ENCODE measurements at places on chromosomes 13 and 19.

DNA sequence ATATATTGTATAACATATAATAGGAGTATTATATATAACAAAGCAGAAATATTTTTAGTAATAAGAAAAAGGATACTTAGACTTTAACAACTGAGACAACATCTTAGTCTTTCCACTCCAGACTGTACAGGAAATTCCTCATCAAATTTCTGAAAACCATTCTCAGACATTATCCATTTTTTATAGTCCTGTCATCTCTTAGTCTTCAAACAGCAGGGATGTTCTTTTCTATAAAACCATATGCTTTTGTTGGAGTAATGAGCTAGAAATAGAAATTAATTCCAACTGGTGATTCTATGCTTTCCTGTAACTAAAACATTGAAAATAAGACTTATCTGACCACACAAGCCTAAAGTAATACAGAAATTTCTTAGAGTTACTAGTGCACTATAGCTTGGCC lies 82.2 kb upstream of the CSNK1A1L start:
- DNase-seq: no peak

GRCh38 chr19:4847190-4847973 lies 15.9 kb upstream of the TICAM1 start:
- no peak for DNase-seq

- DNase-seq: no peak
Observed at GRCh38 chr19:29588095-29588494, 18.0 kb upstream of the POP4 start.

- DNase-seq: peak; percentile 73
Observed at GRCh38 chr19:34220472-34221063, 33.8 kb upstream of the GARRE1 start.

GRCh38 chr13:27398360-27398759 lies 26.1 kb upstream of the GTF3A start:
- no peak for DNase-seq

- no peak for DNase-seq
Observed at GRCh38 chr13:99215184-99215830, 14.7 kb downstream of the UBAC2 start.

DNA sequence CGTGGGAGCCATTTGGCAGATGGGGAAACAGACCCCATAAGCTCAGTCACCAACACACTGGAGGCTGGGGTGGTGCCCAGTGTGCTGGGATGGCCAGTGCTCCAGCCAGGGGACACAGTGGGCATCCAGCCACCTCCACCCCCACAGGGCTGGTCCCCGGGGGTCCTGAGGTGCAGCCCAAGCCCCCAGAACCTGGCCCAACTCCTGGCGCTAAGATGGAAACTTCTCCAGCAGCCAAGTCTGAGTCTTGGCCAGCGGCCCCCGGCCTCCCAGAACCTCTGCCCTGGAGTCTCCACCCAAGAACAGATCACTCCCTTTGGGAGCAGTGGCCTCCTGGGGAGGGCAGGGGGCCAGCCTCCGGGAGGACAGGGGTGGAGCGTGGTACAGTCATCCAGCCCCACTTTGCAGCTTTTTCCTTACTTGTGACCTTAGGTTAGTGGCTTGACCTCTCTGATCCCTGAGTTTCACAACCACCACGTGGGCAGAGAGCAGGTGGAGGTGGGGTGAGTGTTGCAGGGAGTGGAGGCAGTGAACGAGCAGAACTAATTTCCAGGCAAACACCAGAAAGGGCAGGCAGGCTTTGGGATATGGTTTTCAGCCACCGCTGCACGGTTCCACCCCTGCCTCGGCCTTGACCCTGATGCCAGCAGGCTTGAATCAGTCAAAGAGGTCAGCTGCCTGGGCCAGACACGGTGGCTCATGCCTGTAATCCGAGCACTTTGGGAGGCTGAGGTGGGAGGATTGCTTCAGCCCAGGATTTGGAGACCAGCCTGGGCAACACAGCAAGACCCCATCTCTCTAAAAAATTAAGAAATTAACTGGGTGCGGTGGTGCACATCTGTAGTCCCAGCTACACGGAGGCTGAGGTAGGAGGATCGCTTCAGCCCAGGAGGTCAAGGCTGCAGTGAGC lies 4.3 kb upstream of the NRTN start:
- no peak for DNase-seq

GRCh38 chr19:35116072-35116801 lies 614 bp downstream of the FXYD3 start:
- no peak for DNase-seq

DNA sequence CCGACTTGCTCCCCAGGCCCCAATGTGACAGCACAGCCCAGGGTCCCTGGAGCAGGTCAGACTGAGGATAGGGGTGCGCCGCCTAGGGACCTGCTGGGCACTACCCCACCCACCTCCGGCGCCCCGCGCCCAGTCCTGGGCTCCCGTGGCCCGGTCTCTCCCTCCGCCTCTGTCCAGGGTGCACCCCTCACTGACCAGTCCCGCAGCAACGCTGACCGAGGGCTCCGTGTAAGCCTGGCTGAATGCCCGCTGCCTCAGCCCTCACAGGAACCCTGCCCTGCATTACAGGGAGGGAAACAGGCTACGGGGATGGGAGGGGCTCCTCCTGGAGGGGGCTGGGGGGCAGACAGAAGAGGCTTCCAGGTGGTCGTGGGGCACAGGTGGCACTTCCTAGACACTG lies 31.7 kb downstream of the GPX4 start:
- DNase-seq: no peak

DNA sequence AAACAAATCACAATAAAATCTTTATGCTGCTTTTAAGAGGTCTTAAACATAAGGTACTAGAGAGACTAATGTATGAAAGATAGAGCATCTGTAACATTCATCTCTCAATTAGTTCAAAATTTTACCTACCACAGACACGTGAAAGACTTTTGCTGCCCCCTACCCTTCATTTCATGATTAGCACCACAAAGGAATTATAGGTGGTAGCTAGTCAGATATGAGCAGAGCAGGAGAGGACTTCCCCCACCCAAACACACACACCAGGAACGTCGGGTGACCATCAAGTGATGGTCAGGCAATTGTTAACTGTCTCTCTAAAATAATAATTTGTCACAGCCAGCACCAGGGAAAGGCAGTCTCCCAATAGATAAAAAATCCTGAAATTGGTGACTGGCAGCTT lies 1531.7 kb upstream of the SPRY2 start:
- DNase-seq: no peak

DNA sequence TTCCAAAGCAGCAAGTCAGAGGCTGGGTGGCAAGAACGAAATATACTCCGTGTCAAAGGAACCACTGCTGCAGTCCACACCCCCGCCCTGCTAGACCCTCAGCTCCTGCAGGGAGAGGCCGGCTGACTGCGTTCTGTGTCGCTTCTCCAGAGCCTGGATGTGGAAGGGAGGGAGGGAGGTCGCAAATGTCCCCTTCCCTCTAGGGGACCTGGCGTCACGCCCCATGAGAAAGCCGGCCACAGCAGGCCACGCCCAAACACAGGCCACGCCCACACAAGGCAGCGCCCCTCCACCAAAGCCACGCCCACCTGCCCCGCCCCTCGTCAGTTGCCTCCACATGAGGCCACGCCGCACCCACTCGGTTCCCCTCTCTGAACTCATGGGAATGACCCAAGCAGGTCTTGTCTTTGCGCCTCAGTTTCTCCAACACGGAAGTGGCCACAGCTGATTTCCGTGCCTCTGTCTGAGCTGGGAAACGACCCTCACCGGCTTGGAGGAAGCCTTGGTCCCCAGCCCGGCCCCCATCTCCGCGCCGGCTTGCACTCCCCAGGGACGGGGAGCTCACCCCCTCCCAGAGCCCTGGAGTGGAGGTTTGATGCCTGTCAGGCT lies 38.4 kb upstream of the TCF3 start:
- DNase-seq: no peak

- no peak for DNase-seq
Observed at GRCh38 chr19:29315556-29316190, 102.7 kb upstream of the UQCRFS1 start.

DNA sequence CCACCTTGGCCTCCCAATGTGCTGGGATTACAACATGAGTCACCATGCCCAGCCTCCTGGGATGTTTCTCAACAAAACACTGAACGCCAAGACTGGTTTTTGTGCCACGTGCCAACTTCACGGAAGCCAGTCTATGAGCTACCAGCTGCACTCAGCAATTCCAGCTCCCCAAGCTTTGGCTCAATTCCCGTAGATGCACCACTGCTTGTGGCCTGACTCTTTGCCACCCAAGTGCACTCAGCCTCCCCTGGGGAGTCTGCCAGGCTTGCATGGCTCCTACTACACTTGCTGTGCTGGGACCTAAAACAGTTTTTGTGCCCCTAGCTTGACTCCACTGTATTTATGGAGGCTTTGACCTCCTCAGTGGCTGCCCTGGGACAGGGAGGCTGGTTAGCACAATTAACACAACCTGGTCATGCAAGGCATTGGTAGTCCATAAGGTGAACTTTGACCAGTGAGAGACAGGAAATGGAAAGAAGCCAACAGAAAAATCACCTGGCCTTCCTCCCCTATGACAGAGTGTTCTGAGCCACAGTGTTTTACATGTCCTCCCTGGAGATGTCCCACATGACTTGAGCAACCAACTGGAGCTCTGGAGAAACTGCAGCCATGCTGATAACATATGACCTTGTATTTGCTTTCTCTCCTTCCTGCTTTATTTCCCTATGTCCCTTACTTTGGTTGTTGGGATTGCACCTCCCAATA lies 1173.1 kb downstream of the UQCRFS1 start:
- DNase-seq: no peak

GRCh38 chr13:32415019-32415418 lies 12.9 kb downstream of the N4BP2L1 start:
- DNase-seq: no peak

GRCh38 chr13:46529216-46529919 lies 23.6 kb upstream of the LRCH1 start:
- DNase-seq: no peak

GRCh38 chr19:6413291-6413690 lies 11.3 kb downstream of the KHSRP start:
- no peak for DNase-seq

DNA sequence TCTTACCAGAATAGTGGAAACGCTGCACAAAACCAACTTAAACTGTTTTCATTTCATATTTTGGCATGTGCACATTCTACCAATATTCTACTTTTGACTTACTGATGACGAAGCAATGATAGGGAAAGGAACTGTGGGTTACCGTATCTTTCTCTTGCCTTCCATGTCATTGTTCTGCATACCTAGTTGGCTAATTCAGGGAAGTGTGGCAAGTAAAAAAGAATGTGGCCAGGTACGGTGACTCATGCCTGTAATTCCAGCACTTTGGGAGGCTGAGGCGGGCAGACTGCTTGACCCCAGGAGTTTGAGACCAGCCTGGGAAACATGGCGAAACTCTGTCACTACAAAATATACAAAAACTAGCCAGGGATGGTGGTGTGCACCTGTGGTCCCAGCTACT lies 108.2 kb downstream of the SIPA1L3 start:
- no peak for DNase-seq

- no peak for DNase-seq
Observed at GRCh38 chr19:33988601-33989000, 183.7 kb upstream of the LSM14A start.

GRCh38 chr13:105442949-105443699 lies 1092.3 kb downstream of the EFNB2 start:
- no peak for DNase-seq

DNA sequence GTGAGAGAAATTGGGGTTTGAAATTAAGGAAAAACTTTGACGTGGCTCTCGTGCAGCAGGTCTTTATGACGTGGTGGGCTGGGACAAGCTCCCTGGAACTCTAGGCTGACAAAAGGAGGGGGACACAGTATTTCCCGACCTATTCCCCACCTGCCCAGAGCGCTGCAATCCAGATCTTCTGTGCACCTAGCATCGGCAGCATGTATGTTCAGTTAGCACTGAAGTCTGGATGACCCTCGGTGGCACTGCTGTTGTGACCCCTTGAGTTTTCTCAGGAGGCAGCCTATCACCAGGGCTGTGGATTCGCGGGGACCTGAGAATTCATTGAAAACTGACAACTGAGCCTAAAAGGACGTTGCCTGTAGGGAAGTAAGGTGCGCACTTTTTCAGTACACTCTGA lies 9.1 kb upstream of the ZNF536 start:
- DNase-seq: peak; percentile 12

GRCh38 chr19:38389101-38389925 lies 816 bp downstream of the SPRED3 start:
- no peak for DNase-seq
